Stimulated activated CD8-positive, alpha-beta memory T cell treated with anti-CD3 and anti-CD28 coated beads, Interleukin-4, amount 100 ng/mL, for 1 hour (primary cell): ENCODE measurements at places on chromosomes 7 and 10.

- DNase-seq: no peak
Observed at GRCh38 chr10:76899490-76899889, 738.1 kb downstream of the KCNMA1 start.

- DNase-seq: no peak
Observed at GRCh38 chr10:10497245-10497644, 520.4 kb upstream of the CELF2 start.

DNA sequence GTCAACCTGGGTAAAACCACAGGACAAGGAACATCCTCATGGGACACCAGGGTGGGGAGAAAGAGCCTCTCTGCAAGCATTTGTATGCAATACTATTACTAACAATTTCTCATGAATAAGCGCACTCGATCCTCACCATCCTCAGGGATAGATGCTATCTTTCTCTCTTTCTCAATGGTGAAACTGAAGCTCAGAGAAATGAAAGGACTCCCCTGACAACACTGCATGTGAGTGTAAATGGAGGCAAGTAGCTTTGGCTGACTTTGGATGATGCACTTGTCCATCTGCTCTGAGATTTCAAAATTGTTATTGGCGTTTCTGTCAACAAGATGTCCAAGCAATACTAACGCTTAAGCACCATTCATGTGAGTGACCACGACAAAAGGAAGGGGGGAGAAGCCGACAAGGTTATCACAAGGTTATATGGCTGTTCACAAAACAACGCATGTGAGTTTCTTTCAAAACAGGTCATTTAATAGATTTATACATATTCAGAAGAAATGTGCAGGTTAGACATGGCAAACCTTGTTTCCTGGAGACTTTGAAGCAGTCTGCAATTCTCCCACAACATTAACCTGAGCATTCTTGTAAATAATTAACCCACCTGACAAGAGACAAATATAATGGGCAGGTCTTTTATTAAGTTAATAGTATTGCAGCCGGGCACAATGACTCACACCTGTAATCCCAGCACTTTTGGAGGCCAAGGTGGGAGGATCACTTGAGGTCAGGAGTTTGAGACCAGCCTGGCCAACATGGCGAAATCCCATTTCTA is 54.0 kb downstream of the IFIT5 start:
- DNase-seq: no peak

GRCh38 chr10:78619115-78619851 is 449.5 kb upstream of the ZMIZ1 start:
- no peak for DNase-seq

DNA sequence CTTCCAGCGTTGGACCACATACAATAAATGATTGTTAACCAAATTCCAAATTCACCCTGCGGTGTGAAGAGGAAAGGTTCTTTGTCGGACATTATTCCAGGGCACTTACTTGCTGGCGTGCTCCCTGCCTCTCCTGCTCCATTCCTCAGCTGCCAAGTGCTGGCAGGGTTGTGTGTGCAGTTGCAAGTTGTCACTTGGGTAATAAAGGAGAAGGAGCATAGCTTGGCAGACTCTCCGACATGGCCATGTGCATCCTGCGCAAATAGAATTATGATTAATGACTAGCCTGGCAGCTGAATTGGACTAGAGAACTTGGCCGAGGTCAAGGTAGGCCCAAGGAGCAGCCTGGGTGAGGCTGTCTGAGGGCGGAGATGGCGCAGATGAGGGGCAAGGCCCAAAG is 92.3 kb upstream of the ELMO1 start:
- DNase-seq: no peak

GRCh38 chr7:158572000-158572828 is 15.4 kb downstream of the PTPRN2 start:
- no peak for DNase-seq

- no peak for DNase-seq
Observed at GRCh38 chr7:142804728-142805207, 34.0 kb downstream of the PRSS2 start.

GRCh38 chr10:129131457-129132132 is 335.4 kb upstream of the MGMT start:
- DNase-seq: no peak

- DNase-seq: no peak
Observed at GRCh38 chr10:78185693-78186055, 152.0 kb downstream of the RPS24 start.

GRCh38 chr7:145265180-145265579 is 429.3 kb upstream of the TPK1 start:
- no peak for DNase-seq

- no peak for DNase-seq
Observed at GRCh38 chr7:98974906-98975816, 96.8 kb downstream of the TRRAP start.

- no peak for DNase-seq
Observed at GRCh38 chr10:22723783-22724182, 9.4 kb upstream of the PIP4K2A start.

DNA sequence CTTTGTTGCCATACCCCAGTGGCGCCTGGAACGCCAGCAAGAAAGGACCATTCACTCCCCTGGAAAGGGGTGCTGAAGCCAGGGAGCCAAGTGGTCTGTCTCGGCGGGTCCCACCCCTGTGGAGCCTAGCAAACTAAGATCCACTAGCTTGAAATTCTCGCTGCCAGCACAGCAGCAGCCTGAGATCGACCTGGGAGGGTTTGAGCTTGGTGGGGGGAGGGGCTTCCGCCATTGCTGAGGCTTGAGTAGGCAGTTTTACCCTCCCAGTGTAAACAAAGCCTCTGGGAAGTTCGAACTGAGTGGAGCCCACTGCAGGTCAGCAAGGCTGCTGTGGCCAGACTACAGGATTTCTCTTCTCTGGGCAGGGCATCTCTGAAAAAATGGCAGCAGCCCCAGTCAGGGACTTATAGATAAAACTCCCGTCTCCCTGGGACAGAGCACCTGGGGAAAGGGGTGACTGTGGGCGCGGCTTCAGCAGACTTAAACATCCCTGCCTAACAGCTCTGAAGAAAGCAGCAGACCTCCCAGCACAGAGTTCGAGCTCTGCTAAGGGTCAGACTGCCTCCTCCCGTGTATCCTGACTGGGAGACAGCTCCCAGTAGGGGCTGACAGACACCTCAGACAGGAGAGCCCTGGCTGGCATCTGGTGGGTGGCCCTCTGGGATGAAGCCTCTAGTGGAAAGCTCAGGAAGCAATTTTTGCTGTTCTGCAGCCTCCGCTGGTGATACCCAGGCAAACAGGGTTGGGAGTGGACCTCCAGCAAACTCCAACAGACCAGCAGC is 281.1 kb upstream of the SP4 start:
- DNase-seq: no peak

DNA sequence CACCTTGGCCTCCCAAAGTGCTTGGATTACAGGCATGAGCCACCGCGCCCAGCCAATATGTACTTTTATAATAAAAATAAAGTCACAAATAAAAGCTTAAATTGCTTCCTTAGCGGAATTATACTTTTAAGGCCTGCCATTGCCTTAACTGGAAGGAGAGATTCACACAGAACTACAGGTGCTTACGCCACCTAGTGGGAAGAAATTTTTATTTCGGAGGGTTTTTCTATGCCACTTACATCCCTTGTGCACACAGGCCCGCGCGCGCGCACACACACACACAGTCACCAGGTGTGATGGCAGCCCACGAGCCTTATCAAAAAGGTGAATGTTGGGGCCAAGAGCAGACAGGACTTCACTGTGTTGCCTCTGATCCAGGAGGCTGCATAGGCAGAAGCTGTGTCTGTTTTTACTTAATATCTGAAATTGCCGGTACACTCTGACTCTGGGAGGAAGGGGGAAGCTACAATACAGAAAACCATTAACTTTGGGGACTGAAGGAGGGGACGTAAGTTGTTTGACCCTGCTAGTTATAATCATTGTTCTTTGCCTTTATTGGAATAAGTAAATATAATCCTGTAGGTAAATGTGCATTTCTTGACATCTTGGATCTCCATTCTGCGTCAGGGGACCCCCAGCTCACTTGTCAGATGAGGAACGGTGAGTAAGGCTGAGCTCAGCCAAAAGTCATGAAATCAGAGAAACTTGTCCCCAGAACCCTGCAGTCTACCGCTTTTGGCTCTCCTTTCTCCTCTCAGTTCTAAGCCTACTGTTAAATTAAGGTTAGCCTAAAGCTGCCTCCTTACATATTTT is 87.1 kb downstream of the SLC16A9 start:
- no peak for DNase-seq

GRCh38 chr7:13802651-13803050 is 186.8 kb downstream of the ETV1 start:
- DNase-seq: no peak

- no peak for DNase-seq
Observed at GRCh38 chr7:105643851-105644250, 62.6 kb upstream of the EFCAB10 start.
